Hematopoietic multipotent progenitor cell treated with erythropoietin and hydrocortisone succinate and interleukin-3 and kit ligand, for 4 days (in vitro differentiated cells): ENCODE measurements at places on chromosomes 5 and 9.
A peak's percentile ranks its signal among the peaks of the same experiment; 100 is the strongest.

DNA sequence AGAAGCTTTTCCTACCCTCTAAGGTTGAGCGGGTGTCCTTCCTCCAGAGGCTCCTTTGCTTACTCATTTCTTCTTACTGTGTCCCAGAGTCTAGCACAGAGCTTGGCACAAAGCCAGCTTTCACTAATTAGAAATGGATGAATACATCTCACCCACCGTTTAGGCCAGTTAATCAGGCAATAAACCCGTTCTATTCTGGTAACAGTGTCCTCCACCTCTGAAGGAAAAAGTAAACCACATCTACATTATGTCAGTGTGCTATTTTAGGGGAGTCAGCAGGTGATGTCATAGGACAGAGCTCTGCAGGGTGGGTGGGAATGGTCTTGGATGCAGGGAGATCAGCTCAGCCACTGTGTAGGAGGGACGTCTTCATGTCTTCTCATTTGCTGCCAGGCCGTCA, 109.2 kb downstream of the OSTF1 start:
- DNase-seq: peak; percentile 56

DNA sequence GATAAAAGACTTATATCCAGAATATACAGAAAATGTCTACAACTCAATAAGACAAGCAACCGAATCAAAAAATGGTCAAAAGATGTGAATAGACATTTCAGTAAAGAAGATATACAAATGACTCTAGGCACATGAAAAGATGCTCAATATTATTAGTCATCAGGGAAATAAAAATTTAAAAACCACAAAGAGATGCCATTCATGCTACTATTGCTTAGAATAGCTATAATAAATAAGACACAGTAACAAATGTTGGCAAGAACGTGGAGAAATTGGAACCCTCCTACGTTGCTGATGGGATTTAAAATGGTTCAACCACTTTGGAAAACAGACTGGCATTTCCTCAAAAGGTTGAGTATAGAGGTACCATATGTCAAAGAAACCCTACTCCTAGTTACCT, 39.8 kb downstream of the POLK start:
- no peak for DNase-seq

DNA sequence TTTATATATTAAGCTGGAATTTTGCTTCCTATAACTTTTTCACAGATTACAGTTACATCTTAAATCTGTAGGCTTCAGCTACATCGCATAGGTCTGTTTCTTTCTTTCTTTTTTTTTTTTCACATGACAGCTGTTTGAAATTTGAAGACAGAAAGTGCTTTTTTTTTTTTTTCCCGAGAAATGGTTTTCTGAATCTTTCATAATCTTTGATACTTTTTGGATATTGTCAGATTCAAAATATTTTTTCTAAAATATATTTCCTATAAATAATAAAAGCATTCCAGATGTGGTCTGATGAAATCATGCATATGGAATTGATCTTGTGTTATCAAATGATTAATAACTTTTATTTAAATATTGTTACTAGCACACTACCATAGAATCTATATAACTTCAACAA, 212.2 kb downstream of the TAF11L14 start:
- DNase-seq: no peak

DNA sequence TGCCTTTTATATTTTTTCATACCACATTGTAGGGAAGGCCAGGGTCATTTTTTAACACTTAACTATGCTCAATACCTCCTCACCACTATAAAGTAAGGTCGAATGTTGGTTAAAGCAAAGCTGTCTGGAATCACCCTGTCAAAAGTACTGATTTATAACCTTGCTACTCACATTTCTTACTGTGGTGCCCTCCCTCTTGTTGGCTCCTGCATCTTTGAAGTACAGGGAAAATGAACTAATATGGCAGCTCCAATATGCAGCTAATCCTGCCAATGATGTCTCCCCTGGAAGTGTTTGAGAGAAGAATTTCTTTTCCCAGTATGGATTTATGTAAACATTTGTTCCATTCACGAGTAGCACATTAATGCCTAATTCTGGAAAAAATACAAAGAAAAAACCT, 108.4 kb upstream of the RPS23 start:
- DNase-seq: no peak

- no peak for DNase-seq
Measured at GRCh38 chr5:96768708-96769251, 39.0 kb downstream of the ERAP1 start.

DNA sequence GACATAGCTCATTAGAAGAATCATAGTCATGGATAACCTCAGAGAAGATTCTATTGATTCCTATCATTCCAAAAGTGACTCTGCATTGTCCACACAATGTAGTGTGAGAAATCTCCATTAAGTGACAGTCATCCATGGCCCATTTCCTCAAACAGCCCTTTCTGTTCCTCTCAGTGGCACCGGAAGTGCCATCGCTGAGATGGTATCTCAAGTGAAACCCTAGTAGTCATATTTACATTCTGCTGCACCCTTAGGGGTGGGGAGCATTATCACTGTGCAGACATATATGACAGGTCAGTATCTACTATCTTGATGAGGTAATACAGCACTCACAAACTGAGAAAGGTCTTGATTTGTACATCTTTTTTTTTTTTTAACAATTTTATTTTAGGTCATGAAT, 55.4 kb upstream of the MIER3 start:
- DNase-seq: peak; percentile 23

DNA sequence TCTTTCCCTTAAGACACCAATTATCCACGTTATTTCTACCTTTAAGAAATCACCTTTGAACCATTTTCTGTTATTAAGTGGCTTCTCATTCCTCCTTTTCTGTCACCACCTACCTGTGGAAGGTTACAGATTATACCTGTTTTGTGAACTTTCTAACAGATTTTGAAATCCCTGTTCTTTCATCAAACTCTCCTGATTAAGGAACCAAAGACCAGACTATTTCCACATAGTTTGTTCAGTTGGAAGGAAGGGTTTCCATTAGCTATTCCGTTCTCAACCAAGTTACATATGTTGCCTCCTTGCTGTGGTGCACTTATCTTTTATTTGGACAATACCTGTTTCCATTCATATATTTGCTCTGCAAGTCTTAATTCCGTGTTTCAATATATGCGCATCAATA, 343.6 kb downstream of the ADGRV1 start:
- no peak for DNase-seq

- DNase-seq: no peak
Measured at GRCh38 chr9:117682955-117683710, 21.1 kb upstream of the TLR4 start.

DNA sequence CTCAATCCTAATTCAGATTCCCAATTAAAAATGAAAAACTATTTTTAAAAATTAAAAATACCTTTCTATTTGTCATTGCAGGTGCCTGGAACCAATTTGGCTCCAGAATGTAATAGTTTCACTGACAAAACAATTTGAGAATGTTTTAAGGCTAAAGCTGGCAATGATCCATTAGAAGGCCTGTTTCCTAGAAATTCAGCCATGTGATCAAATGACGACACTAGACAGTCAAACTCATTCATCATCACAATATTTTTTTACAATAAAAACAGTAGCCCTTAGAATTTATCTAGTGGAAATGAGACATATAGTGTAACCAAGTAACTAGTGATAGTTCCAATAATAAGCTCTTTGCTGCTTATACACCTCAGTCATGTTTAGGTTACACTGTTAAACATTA, 75.4 kb upstream of the MAP3K1 start:
- peak; percentile 32 for DNase-seq

- DNase-seq: peak; percentile 95
Measured at GRCh38 chr5:32193591-32193990, 19.5 kb upstream of the GOLPH3 start.

DNA sequence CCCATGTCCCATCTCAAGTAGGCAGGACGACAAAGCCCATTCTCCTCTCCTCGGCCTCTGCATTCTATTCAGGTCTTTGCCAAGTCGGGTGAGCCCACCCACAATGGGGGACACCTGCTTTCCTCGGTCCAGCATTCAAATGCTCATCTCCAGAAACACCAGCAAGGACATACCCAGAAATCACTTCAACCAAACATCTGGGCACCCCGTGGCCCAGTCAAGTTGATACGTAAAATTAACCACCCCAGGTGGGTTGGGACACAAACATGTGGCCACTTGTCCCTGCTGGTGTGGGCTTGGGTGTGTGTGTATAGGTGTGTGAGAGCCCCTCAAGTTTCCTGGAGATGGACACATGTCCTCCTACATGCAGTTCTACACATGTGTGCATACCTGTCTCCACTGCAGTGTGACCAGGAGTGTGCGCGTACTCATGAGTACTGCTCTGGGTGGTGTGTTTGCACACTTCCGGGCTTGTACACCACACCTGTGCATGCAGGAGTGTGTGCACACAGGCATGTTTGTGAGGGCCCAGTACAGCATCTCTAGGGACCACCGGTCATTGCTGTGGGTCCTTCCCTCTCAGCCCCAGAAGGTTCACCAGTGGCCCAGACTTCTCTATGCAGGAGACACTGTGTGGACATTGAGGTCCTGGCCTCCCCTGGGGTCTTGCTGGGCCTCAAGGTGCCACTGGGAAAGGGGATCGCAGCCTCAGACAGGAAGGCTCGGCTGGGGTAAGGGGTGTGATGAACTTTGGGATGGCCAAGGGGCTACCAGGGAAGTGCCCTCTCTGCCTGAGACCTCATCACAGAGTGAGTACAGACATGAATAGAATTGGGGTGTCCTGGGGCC, 35.4 kb upstream of the RXRA start:
- DNase-seq: no peak

GRCh38 chr9:132990781-132991180, 12.3 kb downstream of the GFI1B start:
- DNase-seq: no peak

GRCh38 chr9:100933656-100934055, 94.9 kb upstream of the PLPPR1 start:
- DNase-seq: no peak

DNA sequence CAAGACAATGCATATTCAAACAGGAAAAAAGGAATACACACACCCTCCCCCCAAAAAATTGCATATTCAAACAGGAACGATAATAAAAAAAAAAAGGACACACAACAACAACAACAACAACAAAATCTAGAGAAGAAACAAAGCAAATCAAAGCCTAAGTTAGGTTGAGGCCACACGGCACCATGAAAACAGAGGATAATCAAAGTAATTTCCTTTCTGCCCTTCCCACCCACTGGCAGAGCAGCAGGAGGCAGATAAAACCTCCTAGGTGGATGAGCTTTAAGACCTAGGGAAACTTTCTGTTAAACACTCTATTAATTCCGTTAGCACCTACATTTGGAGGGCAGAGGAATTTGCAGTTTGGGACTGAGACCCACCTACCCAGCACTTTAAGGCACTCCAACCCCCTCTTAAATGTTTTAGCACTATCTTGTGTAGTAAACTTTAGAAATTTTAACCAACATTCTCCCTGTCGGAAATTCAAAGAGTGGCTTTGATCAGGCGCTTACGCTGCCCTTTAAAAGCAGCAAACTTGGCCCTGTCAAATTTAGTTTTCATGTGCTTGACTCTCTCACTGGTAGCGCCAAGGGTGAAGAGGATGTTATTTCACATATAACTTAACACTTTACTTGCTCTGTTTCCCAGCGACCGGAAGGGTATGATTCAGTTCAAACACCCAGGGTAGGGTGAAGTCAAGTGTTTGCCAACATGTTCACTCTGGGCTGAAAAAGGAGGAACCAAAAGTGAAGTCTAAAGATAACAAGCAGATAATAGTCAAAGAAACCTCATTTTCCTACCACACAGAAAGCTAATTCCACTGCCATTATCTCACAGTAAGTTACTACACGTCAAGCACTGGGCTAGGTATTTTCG, 9.2 kb downstream of the ENC1 start:
- DNase-seq: peak; percentile 94

GRCh38 chr5:74393943-74394342, 246.6 kb downstream of the ENC1 start:
- no peak for DNase-seq

DNA sequence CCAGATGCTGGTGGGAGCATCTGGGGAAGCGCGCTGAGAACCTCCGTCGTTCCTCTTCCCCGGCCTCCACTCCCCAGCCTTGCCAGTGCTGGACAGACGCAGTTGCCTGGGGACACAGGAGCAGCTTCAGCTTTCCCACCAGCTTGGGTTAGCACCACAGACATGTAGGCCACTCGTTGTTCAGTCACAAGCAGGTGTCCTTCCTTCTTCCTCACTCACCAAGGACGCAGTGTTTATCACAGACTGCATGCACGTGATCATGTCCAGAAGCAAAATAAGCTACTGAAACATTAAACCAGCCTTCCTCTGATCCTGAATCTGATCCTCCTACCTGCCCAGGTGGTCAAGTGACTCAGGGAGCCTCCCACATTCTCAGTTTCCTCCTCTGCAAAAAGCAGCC, 232.9 kb downstream of the SYK start:
- DNase-seq: no peak

DNA sequence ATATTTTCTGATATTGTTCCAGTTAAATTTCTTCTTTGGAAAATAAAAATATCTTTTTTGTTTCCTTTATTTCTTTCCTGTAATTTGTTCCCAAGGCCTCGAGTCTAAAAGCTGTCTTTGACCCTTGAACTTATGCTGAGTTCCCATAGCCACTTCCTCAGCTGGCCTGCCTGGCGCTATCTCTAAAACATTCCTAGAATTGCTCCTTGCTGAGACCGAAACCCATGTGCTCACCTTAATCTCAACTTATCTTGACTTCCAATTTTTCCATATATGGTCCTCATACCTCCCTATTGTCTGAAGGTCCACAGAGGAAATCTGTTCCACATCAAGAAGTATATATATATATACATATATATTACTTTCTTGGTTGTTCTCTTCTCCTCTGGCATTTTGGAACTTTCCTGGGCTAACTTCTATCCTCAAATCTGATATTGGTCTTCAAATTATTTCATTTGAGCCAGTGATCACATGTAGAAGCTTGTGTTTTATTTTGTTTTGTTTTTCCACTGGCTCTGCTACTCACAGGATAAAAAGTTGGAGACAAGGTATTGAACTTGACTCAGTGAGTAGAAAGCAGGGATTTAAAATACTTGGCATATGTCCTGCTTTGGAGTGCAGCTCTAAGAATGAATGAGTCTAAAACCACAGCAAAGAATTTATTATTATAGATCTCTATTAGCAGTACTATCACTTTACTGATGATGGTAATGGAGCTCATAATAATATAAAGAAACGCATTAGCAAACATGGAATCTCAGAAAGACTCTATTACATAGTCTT, 45.2 kb downstream of the ENC1 start:
- DNase-seq: no peak

- no peak for DNase-seq
Measured at GRCh38 chr5:33840927-33841547, 50.8 kb downstream of the ADAMTS12 start.

- DNase-seq: no peak
Measured at GRCh38 chr9:132293145-132293721, 61.6 kb downstream of the SETX start.

DNA sequence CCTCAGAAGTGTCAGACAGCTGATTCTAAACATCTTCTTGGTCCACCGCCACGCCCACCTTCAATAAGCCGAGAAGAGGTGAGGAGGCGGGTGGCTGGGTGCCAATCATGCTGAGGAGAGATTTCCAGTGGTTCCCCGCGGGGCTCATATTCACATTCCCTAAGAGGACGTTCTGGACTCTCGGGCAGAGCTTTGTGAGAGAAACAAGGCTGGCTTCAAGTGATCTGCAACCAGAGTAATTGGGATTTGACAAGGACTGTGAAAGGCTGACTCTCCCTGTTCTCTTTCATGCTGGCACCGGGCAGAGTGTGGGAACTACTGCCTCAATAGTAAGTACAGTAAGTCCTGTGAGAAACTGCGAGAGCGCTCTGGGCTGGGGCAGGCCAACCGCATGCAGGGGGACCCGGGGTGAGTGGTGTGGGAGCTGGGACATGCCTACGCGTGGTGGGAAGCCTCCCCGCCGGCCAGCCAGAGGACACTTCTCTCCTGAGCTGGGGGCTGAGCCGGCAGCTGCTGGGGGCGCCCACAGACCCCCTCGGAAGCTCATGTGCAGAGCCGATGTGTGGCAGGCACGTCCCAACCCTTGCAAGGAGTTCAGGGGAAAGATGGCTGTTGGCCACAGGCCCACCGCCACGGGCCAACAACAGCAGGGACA, 110.9 kb downstream of the LIFR start:
- no peak for DNase-seq
